ENCODE measurements at places on chromosomes 5 and 9. TPM values are rescaled to one million over a fixed set of nuclear protein-coding genes. Genes with fewer than 3 reads are reported as not detected.

The ITK gene
- not detected for total RNA-seq

The ACOT12 gene
- total RNA-seq: 0.37 TPM

The SREK1IP1 gene
- total RNA-seq: 10.2 TPM

The SAPCD2 gene
- 7.1 TPM for total RNA-seq

The KCTD16 gene
- total RNA-seq: 1.00 TPM

The CTXN3 gene
- total RNA-seq: not detected

The SPATA31A3 gene
- not detected for total RNA-seq

The INSL6 gene
- total RNA-seq: not detected

The SLC1A1 gene
- 15.7 TPM for total RNA-seq

The SPAG8 gene
- total RNA-seq: 1.3 TPM

The ADRB2 gene
- 0.22 TPM for total RNA-seq

The QRFP gene
- not detected for total RNA-seq

The SEMA5A gene
- total RNA-seq: 16.0 TPM

Measured in uterine smooth muscle cell (primary cell).